ENCODE measurements at places on chromosomes 3 and 15. TPM values are rescaled to one million over a fixed set of nuclear protein-coding genes. Genes with fewer than 3 reads are reported as not detected.

DNA sequence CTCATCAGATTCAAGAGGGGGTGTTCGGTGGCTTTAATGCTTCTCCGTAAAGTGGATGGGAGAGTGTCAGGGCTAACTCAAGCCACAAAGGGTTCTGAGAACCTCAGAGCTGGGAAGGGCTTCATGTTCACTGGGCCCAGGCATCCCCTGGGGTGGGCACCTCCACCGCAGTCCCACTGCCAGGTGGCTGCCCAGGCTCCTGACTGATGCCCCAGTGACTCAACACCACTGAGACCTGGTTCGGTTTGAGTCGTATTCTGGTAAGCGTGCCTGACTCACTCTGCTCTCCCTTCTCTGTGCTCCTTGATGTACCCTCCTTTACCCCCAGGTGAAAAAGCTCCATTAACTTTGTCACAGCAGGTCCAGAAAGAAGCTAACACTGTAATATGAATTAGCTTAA, 304.6 kb downstream of the RPLP1 start:
- DNase-seq, result no peak

GRCh38 chr15:72313448-72313840, 6.5 kb downstream of the CELF6 start:
- no peak for DNase-seq

The TBCCD1 gene
- 22.6 TPM for total RNA-seq

- no peak for DNase-seq
Measured at GRCh38 chr15:73564255-73564654, 68.9 kb downstream of the NPTN start.

GRCh38 chr3:143786219-143787191, 61.8 kb downstream of the SLC9A9 start:
- no peak for DNase-seq

DNA sequence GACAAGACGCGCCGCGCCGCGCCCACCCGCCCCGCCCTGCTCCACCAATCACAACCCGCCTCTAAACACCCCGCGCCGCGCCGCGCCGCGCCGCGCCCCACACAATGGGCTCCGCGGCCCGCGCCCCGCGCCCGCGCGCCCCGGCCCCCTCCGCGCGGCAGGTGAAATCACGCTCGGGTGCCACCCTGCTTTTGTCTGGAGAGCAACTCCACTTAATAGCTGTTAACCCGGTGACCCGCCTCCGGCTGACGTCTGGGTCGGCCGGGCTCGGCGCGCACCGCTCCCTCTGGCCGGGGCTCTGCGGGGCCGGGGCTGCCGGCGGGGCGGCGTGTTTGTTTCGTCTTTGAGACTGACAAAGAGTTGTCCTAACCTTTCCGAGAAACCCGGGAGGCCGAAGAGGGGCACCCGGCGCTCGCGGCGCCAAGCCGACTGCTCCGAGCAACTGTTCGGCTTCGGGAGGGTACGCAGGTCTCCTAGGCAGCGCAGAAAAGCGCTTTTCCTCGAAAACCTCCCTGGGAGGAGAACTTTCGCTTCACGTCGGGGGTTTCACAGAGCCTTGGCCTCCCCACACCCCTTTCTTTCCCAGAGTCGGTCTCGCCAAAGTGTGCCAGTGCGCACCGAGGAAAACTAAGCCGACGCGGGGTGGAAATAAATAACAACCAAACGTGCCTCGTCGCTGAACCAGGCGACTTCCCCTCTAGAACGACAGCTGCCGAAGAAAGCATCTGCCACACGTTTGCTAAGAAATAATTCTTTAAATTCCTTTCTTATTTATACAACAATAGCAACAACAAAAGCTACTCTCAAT, 518.4 kb downstream of the FOXP1 start:
- DNase-seq, result peak; percentile 78

DNA sequence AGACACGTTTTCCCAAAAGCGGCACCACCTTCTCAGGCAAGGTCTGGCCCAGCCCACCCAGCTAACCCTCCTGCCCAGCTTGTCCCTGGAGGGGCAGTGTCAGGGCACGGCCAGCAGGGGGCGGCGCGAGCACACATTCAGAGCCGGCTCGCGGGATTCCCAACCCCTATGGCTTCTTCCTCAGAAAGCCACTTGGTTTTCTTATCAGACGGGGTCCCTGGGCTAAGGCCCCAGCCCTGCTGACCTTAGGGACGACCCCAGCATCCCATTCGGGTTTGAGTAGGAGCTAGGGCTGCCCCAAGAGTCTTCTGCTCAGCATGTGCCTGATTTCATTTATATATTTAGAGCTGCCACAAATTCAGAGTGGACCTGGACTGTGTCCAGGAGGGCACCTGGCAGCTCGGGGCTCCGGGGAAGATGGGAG, 14.5 kb downstream of the RLBP1 start:
- DNase-seq, result peak; percentile 90

The DNAH12 gene
- total RNA-seq, result not detected

The KATNBL1 gene
- 60.2 TPM for total RNA-seq

DNA sequence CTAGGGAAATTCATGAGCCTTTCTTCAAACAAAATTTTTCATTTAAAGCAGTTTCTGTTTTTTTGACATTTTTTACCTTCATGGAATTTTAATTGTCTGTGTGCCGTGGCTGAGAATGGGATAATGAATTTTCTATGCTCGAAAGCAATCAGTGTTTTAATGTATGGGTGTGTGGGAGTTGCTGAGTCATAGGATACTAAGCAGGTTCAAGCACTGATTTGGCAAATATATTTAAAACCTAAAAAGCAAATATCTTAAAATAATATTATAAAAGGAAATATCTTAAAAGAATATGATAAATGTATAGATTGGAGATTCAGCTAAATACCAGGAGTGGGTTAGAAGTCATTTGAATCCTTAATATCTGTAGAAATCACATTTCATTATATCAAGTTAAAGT, 173.6 kb upstream of the LRRFIP2 start:
- DNase-seq, result no peak

Measured in GM23338 (cell line).